ENCODE measurements at places on chromosomes 13 and 19.

GRCh38 chr13:104314926-104315535, 1248.8 kb upstream of the SLC10A2 start:
- DNase-seq: no peak

DNA sequence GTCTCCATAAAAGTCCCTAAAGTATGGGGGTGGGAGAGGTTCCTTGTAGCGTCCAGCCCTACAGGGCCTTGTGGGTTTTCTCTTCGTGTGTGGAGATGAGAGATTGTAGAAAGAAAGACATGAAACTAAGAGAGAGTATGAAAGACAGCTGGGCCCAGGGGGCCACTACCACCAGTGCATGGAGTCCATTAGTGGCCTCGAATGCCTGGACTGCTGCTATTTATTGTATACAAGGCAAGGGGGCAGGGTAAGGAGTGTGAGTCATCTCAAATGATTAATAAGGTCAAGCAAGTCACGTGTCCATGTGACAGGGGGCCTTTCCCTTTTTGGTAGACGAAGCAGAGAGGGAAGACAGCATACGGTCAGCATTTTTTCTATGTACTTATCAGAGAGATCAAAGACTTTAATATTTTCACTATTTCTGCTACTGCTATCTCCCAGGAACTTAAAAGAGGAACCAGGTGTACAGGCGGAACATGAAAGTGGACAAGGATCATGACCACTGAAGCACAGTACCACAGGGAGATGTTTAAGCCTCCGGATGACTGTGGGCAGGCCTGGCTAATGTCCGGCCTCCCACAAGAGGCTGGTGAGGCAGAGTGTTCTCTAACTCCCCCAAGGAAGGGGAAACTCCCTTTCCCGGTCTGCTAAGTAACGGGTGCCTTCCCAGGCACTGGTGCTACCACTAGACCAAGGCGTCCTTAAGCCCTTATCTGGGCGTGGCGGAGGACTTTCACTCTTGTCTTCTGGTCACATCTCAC, 25.5 kb downstream of the FGF21 start:
- no peak for DNase-seq

GRCh38 chr19:38922482-38922881, 8.1 kb downstream of the SARS2 start:
- no peak for DNase-seq

- no peak for DNase-seq
Observed at GRCh38 chr19:32254509-32254890, 90.9 kb upstream of the ZNF507 start.

DNA sequence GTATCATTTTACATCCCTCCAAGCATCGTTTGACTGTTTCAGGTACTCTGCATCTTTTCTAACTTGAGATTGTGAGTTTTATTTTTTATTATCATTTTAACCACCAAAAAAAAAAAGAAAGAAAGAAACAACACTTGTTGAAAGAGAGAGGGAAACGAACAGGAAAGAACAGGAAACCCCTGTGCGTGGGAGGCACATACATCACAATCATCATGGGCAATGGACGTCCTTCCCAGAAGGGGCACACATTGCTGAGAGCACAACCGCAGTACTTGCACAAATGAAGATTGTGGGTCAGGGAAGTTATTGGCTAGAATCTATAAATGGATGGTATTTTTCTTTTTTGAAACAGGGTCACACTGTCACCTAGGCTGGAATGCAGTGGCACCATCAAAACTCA, 1.7 kb downstream of the CLC start:
- DNase-seq: no peak

GRCh38 chr13:95652244-95652764, 7.8 kb upstream of the DZIP1 start:
- no peak for DNase-seq

- no peak for DNase-seq
Observed at GRCh38 chr13:25777509-25777908, 274.3 kb downstream of the SHISA2 start.

- DNase-seq: no peak
Observed at GRCh38 chr13:47409778-47410177, 512.9 kb upstream of the HTR2A start.

- DNase-seq: no peak
Observed at GRCh38 chr19:11191934-11192333, 5.4 kb downstream of the KANK2 start.

DNA sequence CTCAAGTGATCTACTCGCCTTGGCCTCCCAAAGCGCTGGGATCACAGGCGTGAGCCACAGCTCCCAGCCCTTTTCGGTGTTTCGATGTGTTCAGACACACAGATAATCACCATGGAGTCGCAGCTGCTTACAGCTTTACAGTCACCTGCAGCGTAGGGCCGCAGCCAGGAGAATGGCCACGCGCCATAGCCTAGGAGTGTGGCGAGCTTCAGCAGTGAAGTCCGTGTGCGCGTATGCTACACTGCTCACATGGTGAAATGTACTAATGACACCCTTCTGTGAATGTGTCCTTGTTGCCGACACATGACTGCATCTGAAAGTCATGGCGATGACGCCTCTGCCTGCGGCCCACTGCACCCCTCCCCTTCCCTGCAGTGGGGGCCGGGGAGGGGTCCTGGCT, 23.6 kb downstream of the AP3D1 start:
- no peak for DNase-seq

DNA sequence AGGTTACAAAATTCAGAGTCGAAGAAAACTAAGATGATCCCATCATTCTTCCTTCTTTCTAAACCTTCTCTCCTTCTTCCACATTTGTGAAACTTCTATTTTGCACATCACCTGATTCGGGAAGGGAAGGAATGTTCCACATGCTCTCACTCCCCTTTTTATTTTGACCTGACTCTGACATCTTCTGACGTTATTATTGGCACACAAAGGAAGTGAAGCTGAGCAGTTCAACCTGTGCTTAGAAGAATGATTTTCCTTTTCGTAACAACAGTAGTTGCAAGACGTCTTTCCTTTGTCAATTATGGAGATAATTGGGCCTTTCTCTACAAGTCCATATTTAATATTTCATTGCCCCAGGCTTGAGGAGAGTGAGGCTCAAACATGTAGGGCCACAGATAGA, 18.0 kb downstream of the FAM124A start:
- DNase-seq: no peak

DNA sequence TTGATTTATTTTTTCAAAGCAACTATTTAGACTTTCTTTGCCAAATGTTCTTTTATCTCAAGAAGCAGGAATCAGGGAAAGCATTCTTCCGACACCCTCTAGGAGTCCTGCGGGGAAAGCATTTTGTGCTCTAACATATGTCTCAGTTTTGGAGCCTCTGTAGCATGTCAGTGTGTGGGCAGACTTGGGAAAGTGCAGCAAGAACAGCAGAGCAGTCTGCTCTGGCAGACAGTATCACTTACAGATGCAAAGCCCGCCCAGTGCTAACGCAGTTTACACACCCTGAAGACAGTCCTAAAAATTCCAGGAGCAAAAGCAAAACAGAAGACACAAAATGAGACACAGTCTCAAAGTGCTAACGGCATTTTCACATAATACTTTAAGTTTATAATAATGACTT, 393.5 kb downstream of the KLF12 start:
- no peak for DNase-seq

- DNase-seq: no peak
Observed at GRCh38 chr13:43300865-43301264, 277.5 kb downstream of the DNAJC15 start.

DNA sequence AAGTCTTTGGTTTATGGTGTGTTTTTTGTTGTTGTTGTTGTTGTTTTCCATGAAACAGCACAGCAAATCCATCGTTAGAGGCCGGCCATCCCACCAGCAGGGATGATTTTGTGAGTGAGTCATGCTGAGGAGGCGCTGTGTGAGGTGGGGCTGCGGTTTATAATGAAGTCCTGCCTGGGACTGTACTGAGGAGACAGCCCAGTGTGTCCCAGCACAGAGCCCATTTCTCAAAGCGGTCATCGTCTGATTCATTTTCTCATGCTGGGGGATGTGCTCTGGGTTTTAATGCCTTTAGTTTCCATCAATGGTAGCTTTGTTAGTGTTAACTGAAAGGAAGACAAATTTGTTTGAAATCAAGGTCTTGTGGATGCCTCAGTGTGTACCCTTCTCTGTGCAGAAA, 129.3 kb upstream of the SERP2 start:
- DNase-seq: no peak

GRCh38 chr19:5907241-5907640, 2.6 kb downstream of the VMAC start:
- DNase-seq: no peak

- DNase-seq: no peak
Observed at GRCh38 chr13:110187641-110188161, 119.3 kb downstream of the COL4A1 start.

DNA sequence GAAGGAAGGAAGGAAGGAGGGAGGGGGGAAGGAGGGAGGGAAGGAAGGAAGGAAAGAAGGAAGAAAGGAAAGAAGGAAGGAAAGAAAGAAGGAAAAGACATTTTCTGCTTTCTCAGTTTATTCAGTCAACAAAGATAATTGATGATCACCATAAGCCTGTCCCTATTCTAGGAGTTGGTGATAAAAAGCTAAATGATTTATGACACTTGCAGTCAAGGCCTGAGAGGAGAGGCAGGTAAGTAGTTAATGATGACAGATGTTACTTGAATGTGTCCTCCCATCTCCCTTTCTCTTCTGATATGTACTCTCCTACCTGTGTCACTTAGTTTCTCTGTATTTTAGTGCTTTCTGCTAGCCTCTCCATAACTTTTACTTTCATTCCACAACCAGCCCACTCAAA, 141.3 kb downstream of the SLITRK6 start:
- no peak for DNase-seq

GRCh38 chr13:59392328-59392727, 771.4 kb downstream of the DIAPH3 start:
- DNase-seq: no peak

GRCh38 chr13:51837016-51837415, 8.0 kb downstream of the TMEM272 start:
- DNase-seq: no peak

- no peak for DNase-seq
Observed at GRCh38 chr19:54041969-54042606, 21.6 kb downstream of the VSTM1 start.
